RKO (cell line): ENCODE measurements at places on chromosomes 12 and 14.

GRCh38 chr14:95072310-95072905, 84.9 kb downstream of the DICER1 start:
- DNase-seq, result no peak

GRCh38 chr14:98580131-98580678, 691.8 kb downstream of the BCL11B start:
- DNase-seq, result peak; percentile 24

DNA sequence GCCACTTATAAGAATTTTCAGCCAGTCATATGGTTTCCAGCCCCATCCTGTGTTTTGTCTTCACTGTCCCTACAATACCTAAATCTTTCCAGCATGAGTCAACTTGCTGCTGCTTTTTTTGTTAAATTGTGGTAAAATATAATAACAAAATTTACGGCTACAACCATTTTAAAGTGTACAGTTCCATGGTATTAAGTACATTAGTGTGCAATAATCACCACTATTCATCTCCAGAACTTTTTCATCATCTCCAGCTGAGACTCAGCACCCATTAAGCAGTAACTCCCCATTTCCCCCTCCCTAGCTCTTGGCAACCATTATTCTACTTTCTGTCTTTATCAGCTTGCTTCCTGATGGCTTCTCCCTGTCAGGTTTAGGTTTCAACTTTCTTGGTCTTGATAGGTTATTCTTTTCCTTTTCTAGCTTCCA, 39.1 kb downstream of the FRS2 start:
- no peak for DNase-seq

- DNase-seq, result no peak
Observed at GRCh38 chr12:100895192-100895591, 100.6 kb downstream of the ANO4 start.

- DNase-seq, result no peak
Observed at GRCh38 chr12:104969343-104969742, 11.3 kb upstream of the SLC41A2 start.

- no peak for DNase-seq
Observed at GRCh38 chr12:29113101-29113500, 36.0 kb upstream of the FAR2 start.

DNA sequence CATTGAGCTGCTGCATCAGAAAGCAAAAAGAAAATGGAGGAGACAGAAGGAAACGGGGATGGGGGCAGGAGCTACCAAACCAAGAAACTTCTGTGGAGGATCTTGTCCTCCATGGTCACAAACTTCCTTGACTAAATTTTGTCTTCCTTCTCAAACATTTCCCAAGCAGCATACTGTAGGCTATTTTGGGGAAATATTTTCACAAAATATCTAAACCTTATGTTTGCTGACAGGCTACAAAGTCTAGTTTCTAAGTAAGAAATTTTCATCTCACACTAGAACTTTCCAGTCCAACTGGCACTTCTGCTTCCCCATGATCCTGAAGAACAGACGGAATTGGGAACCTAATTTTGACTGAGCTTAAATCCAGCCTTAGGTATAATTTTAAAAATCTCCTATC, 552.0 kb downstream of the SNAPC1 start:
- no peak for DNase-seq

GRCh38 chr12:54411391-54412241, 7.5 kb downstream of the ITGA5 start:
- DNase-seq, result peak; percentile 98

- DNase-seq, result no peak
Observed at GRCh38 chr12:74254784-74255183, 282.9 kb upstream of the ATXN7L3B start.

GRCh38 chr14:105015242-105015641, 5.6 kb downstream of the CDCA4 start:
- no peak for DNase-seq

DNA sequence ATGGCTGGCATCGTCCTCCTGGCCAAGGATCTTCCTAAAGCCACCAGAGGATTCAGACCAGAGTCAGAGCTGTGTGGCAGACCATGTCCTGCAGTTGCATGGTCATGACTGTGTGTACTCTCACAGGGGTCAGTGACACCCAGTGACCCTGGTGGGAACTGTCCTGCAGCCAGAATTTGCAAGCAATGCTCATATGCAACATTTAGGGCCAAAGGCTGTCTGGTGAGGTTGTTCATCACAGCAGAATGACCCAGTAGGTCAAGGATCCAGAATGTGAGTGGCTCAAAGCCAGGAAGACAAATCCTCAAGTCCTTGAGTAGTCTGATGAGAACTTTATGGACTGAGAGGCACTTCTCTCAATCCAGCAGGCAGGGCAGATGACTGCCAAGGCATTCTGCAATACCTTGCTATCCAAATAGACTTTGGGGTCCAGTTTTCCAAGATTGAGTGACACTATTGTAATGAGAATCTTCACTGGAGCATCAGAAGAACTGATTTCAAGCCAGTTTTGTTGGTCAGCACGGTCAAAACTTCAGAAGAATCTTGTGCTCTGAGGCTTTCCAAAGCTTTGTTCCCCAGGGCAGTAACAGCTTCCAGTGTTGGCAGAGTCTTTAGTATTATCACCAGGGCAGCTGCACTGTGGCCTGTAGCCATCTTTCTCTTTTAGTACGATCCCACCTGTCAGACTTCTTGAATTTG, 122.0 kb downstream of the PTCSC3 start:
- DNase-seq, result no peak

DNA sequence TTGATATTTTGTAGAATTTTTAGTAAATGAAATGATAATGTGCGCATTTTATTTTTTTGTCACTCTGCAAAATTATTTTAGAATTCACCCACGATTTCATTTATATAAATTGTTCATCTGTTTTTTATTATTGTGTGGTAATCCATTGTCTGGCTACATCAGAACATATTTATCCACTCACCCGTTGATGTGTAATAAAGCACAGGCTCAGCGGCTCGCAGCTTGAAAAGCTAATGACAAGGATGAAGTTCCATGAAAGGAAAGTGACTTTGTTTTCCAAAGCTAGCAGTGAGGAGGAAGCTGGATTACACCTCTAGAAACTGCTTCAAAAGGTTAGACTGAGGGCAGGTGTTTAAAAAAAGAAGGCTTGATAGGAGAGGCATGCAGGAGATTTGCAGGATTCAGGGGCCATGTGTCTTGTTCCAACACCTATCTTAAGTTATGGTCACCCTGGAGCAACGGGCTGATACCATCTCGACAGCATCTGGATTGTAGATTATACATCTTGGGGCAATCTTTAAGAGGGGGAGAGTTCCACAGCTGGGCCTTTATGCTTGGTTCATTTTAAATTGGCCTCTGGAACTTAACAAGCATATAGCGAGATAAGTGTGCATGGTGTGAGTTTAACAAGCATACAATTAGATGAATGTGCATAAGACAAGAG, 194.1 kb downstream of the TMTC3 start:
- no peak for DNase-seq

GRCh38 chr12:105469701-105470100, 139.2 kb downstream of the C12orf75 start:
- no peak for DNase-seq

- no peak for DNase-seq
Observed at GRCh38 chr14:55800156-55800785, 220.3 kb downstream of the KTN1 start.

DNA sequence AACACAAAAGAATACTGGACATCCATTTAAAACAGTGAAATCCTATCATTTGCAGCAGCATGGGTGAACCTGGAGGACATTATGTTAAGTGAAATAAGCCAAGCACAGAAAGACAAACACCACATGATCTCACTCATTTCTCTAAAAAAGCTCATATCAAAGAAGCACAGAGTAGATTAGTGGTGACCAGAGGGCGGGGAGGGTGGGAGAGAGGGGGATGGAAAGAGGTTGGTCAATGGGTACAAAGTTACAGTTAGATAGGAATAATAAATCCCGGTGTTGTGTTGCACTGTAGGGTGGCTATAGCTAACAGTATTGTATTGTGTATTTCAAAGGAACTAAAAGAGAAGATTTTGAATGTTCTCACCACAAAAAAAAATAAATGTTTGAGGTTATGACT, 52.4 kb downstream of the DUSP6 start:
- DNase-seq, result no peak

DNA sequence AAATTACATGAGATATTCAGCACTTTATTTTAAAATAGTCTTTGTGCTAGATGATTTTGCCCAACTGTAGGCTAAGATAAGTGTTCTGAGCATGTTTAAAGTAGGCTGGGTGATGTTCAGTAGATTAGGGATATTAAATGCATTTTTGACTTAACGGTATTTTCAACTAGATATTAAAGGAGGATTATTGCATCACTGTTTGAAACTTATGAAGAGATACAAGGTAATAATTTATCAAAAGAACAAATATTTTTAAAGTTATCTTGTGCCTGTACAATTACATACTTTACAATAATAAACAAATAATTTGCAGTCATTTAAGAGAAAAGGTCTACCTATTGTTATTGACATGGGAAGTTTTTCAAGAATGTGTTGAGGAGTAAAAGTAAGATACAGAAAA, 368.6 kb upstream of the DCN start:
- DNase-seq, result no peak

- DNase-seq, result no peak
Observed at GRCh38 chr14:69036757-69037506, 57.8 kb upstream of the ACTN1 start.

GRCh38 chr14:100532154-100532861, 54.9 kb downstream of the BEGAIN start:
- no peak for DNase-seq

- DNase-seq, result no peak
Observed at GRCh38 chr12:12534166-12534866, 28.3 kb downstream of the DUSP16 start.

- DNase-seq, result no peak
Observed at GRCh38 chr12:10215436-10215835, 2.8 kb downstream of the GABARAPL1 start.

DNA sequence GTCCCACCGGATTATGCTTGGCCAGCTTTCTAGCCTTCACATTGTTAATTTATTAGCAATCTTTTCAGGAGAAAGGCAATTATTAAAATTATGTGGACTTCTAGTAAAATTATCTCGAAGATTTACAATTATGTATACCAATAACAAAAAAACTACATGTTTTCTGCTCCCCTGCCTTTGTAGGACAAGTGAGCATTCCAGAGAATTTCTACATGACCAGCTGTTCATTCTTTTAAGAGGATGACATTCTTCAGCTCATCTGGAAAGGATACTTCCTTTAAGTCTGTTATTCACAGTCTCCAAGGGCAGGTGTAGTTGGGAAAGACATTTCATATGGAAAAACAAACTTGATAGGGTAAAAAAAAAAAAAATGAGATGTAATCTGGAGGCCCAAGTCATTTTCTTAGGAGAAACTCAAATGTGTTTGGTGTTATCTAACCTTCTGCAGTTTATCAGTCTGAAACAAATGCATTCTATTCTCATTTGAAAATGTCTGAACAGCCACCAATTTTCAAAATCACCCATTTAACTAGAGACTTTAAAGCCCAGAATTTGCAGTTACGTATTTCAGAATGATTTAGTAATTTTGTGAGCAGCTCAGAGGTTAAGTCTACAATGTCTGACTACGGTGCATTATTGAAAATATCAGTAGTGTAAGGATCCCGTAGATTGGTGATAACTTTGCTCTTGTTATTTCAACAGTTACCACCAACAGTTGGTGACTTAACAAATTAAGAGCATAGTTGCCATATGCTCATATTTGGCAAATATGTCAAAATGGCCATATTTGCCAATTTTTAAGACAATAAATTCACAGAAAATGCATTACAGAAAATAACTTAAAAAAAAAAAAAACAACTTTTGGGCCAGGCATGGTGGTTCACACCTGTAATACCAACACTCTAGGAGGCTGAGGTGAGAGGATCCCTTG, 1.8 kb upstream of the PHLDA1 start:
- peak; percentile 75 for DNase-seq

DNA sequence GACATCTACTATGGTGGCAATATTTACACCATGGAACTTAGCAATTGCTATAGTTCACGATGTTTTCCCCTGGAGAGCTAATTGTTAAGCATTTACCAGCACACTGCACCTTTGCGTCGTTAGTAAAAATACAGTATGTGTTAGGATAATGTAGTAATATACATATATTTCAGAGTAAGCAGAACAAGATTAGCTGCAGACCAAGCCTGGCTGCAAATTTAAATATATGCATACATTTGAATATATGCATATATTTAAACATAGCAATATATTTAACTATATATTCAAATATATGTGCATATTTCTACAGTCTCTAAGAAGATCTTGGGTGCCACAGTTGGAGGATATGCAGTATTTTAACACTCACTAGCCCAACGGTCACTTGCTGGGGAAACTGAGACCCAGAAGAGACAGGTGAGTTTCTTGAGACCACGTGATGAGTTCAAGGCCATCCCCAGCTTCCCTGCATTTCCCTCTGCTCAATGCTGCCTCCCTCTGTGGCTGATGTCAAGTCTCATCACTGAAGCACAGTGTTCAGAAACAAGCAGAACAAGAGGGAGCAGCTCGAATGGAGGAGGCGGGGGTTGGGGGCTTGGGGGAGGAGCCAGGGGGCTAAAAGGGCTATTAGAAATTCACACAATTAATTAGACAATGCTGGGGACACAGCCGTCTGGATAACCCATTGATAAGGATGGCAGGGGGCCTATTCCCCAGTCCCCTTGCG, 708.0 kb downstream of the MED13L start:
- DNase-seq, result no peak

GRCh38 chr14:49057838-49058510, 528.2 kb downstream of the RPS29 start:
- DNase-seq, result no peak

DNA sequence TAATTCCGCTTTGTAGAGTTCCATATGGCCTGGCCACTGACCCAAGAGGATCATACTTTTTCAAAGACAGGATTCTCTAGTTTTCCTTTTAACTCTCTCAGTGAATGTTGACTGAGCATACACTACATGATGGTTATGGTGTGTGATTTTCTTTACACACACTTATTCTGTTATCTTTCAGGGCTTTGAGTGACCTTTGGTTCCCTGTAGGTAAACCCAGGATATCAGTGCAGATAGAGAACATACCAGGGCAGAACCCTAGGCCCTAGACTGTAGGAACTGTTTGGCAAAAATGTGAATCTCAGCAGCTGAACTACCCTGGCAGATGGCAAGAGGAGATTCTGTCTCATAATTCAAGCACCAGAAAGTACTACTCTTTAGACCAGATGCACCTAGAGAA, 159.6 kb downstream of the KCNA5 start:
- DNase-seq, result no peak

- no peak for DNase-seq
Observed at GRCh38 chr14:88990856-88991255, 166.4 kb downstream of the TTC8 start.

DNA sequence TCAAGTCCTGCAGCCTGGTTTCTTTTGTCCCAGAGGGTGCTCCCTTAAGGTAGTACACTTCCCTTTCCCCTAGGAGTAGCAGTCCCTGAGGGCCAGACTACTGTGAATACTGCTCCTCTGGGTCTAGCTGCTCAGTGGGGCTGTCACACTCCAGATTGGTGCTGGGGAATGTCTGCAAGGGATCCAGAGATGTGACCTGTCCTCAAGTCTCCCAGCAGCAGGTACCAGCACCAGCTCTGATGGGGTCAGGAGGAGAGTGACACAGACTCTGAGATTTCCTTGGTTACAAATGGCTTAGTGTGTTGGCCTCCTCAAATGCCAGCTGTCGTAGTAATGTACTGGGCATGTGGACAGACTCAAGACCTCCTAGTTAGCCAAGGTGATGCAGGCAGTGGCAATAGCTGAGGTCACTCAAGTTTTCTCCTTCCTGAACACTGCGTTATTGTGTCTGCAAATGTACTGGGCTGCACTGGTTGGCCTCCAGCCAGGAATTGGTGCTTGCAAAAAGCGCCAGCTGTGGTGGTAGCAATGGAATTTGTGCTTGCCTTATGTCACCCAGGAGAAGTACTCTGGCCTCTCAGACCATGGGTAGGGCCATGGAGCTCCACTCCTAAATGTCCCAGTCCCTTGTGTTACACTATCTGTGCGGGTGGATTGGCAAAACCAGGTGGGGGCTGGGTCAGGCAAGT, 36.4 kb upstream of the AEBP2 start:
- no peak for DNase-seq
